ENCODE measurements at places on chromosomes 11 and 22.

GRCh38 chr11:88183233-88183632 lies 8.0 kb upstream of the RAB38 start:
- DNase-seq = no peak

GRCh38 chr11:64686466-64687170 lies 36.4 kb downstream of the NRXN2 start:
- no peak for DNase-seq

GRCh38 chr11:75113030-75113429 lies 16.4 kb upstream of the OR2AT4 start:
- no peak for DNase-seq

DNA sequence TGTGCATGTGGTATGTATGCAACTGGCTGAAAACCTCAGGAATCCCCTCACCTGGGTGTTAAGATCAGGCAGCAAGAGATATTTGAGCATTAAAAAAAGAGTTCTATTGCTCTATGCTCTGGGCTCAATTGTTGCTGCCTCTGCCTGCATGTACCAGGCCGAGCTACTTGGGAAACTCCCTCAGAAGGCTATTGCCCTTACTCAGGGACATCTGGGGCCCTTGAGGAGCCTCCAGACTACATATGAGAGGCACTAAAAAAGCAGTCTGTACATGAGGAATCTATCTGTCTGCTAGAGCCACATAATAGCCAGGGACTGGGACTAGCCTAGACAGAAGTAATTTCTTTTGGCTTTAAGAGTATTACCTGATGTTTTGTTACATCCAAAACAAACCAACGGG lies 120.1 kb downstream of the SWAP70 start:
- peak; percentile 15 for DNase-seq

- DNase-seq = no peak
Measured at GRCh38 chr11:119639642-119640205, 89.3 kb downstream of the NECTIN1 start.

DNA sequence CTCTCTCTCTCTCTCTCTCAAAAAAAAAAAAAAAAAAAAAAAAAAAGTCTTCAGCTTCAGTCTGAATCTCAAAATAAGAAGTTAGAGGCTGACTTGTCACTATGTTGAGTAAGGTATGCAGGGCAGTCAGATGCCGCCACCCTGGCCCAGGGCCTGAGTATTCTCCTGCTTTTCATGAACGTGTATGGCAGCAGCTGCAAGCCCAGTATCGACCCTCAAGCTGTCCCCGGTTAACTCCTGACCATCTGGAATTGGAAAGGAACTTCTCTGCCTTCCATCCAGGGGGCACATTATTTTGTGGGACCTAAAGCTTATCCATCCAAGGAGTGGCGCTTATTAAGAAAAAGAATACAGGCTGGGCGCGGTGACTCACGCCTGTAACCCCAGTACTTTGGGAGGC lies 11.4 kb downstream of the MRGPRD start:
- DNase-seq = no peak

DNA sequence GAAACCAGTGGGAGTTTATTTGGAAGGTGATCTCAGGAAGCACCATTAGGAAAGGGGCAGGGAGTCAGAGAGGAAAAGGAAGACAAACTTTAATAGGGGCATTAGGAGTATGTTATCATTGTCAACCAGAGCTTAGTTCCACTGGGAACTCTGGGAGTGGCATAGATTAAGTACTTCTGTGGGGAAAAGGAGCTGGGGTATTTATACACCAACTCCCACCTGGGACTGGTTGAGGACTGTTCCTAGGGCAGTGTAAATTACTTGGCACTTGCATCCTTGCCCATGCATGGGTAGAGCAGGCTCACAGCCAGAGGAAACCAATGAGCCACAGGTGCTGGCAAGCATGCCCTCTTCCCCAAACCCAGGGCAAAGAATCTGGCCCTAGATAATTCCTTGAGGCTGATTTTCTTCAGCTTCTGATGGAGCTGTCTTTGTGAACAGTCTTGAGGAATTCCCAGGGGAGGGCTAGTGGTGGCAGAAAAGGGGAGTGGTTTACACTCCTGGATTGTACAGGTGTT lies 541.2 kb downstream of the MIAT start:
- DNase-seq = no peak

- DNase-seq = peak; percentile 28
Measured at GRCh38 chr11:10514202-10514601, 26.8 kb downstream of the RNF141 start.

DNA sequence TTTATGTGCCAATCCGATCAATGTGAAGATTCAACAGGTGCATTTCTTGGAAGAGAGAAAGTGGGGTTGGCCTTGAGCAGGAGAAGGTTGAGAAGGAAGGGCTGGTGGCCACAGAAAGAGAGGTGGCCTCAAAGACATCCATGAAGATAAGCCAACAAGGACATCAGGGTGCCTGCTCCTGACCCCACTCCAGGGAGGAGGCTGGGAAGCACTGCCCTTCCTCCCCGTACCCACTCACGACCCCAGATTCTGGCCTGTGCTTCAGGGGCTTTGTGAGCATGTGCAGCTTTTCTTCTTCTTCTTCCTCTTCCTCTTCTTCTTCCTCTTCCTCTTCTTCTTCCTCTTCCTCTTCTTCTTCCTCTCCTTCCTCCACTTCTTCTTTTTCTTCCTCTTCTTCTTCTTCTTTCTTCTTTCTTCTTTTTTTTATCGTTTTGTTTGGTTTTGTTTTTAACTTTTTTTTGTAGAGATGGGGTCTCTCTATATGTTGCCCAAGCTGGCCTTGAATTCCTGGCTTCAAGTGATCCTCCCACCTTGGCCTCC lies 30.3 kb downstream of the DKK3 start:
- DNase-seq = no peak

- DNase-seq = peak; percentile 59
Measured at GRCh38 chr11:96045622-96046456, 121.9 kb upstream of the MTMR2 start.

GRCh38 chr11:129905402-129905801 lies 10.0 kb upstream of the NFRKB start:
- no peak for DNase-seq

DNA sequence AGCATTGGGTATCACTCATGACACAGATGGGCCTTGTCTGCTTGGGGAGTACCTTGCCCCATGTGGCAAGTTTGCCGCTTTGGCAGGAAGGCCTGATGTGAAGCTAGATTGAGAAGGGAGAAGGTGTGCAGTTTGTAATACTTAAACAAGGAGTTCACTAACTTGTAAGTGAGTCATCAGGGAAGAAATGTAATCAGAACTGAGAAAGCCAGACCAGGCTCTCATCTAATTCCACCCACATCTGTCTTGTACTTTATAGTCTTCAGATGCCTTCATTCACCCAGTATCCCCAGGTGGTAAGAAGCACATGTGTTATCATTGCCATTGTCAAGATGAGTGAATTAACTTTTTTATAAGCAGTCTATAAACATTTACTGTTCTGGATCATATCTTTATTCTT lies 116.0 kb upstream of the DDI1 start:
- peak; percentile 71 for DNase-seq

DNA sequence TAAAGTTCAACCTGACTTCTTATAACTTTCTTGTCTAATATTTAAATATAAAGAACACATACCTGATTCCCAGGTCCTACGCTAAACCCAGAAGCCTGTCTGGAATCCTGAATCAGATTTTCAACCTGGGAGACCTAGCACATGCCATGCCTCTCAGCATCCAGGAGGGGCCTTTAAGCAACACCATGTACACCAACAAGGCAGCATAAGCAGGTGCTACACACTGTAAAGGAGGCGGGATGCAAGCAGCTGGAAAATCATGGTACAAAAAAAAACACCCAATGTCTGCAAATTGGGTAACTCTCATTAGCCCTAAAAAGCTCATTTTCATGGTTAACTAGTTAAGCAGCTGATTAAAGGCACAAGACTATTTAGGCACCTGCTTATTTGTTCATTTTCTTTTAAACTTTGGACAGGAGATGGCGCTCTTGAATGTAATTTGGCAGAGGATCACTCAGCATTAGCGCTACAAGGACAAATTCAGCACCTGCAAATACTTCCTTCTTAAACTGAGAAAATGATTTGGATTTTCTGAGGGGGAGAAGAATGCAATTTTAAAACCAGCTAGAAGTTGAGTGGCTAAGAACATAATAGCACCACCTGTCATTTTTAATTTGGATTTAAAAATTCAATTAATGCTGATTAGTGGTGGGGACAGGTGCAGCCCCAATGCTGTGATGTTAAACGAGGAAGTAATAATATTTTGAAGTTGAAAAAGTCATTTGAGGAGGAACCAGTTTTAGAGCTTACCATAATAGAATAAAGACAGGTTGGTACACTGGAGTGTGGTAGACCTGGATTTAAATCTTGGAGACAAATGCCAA lies 104.0 kb downstream of the FAR1 start:
- DNase-seq = peak; percentile 69

GRCh38 chr11:14746857-14747395 lies 103.3 kb downstream of the PDE3B start:
- no peak for DNase-seq

- no peak for DNase-seq
Measured at GRCh38 chr11:109507836-109508561, 86.0 kb downstream of the C11orf87 start.

- no peak for DNase-seq
Measured at GRCh38 chr11:29040489-29040888, 932.3 kb downstream of the METTL15 start.

DNA sequence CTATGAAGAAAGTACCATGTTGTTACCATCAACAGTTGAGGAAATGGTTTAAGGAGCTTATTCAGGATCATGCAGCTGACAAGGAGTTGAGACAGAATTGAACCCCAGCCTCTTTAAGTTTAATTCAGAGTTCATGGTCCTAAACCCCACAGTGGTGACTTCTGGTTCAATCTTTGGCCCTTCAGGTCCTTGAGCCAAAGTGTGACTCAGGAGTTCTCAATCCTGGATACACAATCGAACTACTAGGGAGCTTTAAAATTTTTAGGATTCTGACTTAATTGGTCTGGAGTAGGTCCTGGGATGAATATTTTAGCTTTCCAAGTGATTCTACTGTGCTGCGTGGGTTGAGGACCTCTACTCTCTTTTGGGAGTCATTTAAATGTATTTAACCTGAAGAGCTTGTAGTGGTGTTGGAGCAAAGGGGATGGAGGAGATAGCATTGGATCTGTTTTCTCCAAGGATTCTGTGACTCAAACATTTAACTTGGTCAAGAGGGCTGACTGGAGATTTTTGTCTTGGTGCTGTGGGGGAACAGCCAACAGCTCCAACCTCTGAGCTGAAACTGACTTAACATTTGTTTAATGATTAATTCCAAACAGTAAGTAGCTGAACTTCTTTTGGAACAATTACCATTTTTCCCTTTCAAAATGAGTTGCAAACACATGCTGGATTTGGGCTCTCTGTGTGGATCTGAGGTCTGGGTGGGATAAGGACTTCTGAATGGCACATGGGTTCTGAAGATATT lies 80.1 kb downstream of the INSC start:
- DNase-seq = no peak

GRCh38 chr22:37918580-37919270 lies 12.6 kb downstream of the MICALL1 start:
- no peak for DNase-seq

DNA sequence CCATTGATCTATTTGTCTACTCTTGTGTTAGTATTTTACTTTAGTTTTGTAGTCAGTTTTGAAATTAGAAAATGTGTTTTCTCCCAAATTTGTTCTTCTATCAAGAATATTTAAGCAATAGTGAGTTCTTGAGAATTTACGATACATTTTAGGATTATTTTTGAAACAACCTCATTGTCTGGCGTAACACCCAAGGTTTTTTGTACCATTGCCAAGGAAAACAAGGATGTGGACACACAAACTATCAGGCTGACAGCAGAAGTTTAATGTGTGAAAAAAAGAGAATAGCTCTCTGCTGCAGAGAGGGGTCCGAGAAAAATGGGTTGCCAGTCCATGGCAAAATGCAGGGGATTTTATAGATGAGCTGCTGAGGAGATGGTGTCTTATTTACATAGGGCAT lies 865.1 kb upstream of the CNTN5 start:
- no peak for DNase-seq

DNA sequence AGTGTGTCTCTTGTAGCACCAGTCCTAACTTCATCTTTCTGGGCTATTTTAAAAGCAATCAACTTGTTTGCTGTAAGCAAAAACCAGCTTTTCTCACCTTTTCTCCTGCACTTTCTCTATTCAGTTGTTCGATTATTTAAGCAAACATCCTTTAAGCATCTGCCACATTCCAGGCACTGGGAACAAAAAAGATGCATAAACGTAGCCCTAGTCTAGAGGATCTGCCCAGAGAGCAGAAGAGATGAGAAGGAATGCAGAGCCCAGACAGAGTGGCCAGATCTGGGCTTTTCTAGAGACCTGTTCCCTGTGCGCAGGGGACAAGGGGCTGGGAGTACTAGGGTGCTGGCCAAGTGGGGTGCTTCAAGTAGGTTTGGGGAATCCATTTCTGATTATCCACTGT lies 8.4 kb downstream of the APLNR start:
- DNase-seq = no peak

Data from amniotic epithelial cell (primary cell).